Stimulated activated naive CD4-positive, alpha-beta T cell (primary cell): ENCODE measurements at places on chromosomes 12 and 14.

DNA sequence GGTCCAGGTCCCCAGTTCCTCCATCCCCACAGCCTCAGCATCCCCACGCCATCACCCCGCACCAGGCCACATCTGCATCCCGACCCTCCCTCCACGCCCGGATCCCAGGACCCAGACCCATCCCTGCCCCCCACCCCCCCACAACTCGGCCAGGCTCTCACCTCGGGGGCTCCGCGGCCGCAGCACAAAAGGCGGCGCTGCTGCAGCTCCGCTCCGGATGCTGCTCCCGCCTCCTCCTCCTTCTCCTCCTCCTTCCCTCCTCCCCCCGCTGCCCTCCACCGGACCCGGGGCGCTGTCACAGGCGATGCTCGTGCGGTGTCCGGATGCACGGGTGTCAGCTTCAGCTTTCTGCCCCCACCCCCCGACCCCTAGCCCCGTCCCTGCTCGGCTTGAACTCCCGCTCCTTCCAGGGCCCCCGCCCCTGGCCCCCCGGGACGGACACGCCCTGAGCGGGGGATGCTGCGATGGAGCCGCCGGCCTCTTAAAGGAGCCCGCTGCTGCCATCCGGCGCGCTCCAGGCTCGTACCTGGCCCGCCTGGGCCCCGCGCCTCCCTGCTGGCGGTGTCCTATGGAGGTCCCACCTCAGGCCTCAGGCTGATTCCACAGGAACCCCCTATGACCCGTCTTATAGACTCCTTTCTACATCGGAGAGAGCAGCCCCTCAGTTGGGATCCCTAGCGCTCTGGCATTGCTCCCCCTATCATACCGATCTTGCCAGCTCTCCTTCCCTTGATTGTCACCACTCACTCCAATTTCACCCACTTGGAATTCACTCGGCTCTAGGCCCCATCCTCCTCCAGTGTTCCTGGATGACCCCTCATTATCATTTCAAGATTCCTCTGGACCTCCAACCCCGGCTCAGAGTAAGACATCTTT lies at the start of gene MAP3K12:
Gene MAP3K12 (minus strand): TSS at position 193 of the 876 bp plus-strand sequence. CDS start 12,067 bp downstream, outside the sequence.
- DNase-seq: peak; percentile 66

- no peak for DNase-seq
These were observed 447.6 kb upstream of the CCDC196 start for GRCh38 chr14:66038618-66039017.

DNA sequence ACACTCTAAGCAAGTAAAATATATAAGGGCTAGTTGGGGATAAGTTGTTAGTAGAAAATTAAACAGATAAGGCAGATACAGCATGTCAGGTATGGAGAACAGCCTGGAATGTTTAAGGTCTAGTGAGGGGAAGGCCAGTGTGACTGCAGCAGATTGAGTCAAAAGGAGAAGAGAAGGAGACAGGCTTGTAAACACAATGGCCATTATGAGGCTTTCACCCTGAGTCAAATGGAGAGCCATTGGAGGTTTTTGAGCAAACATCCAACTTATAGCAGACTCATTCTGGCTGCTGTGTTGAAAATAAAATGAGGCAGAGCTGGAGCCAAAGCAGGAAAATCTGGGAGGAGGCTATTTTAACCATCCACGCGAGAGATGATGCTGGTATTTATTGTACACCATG lies 142.0 kb downstream of the DUSP6 start:
- no peak for DNase-seq

- no peak for DNase-seq
These were observed 7.8 kb downstream of the HIGD1C start for GRCh38 chr12:50960130-50960529.

- no peak for DNase-seq
These were observed 30.6 kb upstream of the KICS2 start for GRCh38 chr12:64252681-64253080.

- DNase-seq: no peak
These were observed 90.4 kb downstream of the CRACR2A start for GRCh38 chr12:3662521-3662921.

DNA sequence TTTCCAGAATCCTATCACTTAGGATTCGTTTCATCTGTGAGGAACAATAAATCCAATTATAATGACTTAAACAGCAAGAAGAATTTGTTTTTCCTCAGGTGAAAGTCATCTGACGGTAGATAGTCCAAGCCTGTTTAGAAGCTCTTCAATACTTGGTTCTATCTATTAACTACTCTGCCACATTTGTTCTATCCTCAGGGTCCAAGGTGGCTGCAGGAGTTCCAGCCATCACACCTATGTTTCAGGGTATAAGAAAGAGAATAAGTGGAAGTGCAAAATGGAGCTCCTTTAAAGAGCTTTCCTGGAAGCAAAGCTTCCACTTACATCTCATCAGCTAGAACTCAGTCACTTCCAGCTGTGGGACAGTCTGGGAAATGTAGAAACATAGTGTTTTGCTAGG lies 72.1 kb upstream of the CCDC60 start:
- DNase-seq: no peak

- no peak for DNase-seq
These were observed 3.3 kb downstream of the COL2A1 start for GRCh38 chr12:48000878-48001504.

GRCh38 chr12:1500095-1500801 lies 94.1 kb downstream of the FBXL14 start:
- no peak for DNase-seq

GRCh38 chr14:44170101-44170500 lies 337.0 kb downstream of the FSCB start:
- DNase-seq: no peak

- DNase-seq: no peak
These were observed 3.8 kb downstream of the AQP6 start for GRCh38 chr12:49976557-49976956.

GRCh38 chr12:65430006-65430405 lies 151.5 kb downstream of the MSRB3 start:
- no peak for DNase-seq

DNA sequence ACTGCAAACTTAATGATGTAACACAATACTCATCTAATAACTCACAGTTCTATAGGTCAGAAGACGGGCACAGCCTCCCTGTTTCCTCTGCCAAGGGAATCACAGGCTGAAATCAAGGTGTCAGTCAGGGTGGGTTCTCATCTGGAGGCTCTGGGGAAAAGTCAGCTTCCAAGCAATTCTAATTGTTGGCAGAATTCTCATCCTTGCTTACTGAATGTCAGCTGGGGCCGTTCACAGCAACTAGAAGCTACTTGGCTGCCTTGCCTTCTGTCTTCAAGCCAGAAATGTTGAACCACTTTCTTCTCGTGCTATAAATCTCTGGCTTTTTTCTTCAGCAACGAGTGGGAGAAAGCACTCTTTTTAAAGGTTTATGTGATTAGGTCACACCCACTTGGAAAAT lies 80.1 kb upstream of the PDZRN4 start:
- DNase-seq: no peak

- DNase-seq: no peak
These were observed 8.0 kb upstream of the CERS5 start for GRCh38 chr12:50174971-50175715.

DNA sequence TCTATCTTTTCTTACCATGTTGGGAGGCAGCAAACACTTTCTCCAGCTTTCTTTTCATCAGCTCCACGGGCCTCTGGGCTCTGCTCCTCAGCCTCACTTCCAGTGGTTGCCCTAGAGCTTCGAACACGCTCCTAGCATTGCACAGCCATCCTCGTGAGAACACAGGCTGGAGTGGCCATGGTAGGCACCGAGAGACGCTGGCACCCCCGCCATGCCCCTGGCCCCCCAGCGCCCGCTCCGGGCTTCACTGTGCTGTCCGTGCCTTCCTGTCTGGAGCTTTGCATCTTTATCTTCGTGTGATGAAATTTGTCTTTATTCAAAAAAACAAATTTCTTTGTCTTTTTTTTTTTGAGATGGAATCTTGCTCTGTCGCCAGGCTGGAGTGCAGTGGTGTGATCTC lies 352.2 kb downstream of the TMEM121 start:
- no peak for DNase-seq

GRCh38 chr12:65765436-65765813 lies 58.9 kb upstream of the HMGA2 start:
- DNase-seq: no peak

DNA sequence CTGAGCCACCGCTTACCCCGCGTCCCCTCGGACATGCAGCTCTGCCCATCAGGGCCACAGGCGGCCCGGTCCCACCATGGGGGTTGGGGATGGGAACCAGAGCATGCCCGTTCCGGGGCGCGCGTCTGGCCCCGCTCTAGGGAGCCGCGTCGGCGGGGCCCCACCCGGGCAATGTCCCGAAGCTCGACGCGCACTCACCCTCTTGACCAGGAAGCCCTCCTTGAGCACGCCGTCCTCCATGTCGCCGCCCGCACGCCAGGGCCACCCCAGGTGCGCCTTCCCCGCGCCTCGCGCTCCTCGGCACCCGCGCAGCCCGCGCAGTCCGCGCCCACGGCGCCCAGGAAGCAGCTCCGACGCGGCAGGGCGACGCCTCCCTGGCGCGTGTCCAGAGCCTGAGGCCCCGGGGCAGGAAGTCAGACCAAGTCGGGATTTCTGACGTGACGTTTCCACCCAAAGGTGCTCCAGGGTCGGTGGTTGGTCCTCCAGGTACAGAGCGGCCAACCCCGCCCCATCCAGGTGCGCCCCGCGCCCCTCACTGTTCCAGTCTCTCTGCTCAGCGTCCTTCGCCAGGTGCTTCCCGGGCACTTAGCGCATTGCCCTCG lies at the start of gene PLEK2:
Gene PLEK2 (minus strand): TSS at position 346 of the 602 bp plus-strand sequence. CDS start 106 bp downstream, at position 240.
- peak; percentile 62 for DNase-seq

DNA sequence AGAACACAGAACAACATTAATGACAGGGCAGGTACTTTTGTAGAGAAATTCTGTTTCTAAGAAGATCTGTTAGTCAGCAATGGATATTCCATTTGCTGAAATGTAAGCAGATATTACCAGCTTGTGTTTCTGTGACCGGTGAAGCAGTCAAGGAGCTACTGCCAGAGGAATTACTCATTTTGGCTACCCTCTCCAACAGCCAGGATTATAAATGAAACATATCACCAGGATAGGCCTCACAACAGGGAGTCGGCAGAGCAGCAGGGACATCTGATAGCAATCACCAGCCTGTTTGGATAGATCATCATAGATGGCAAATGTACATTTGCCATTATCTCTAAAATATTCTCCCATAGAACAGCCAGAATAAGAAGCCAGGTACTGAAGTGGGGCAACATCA lies 440.7 kb downstream of the KCNH5 start:
- DNase-seq: no peak

- no peak for DNase-seq
These were observed 25.6 kb downstream of the ATXN2 start for GRCh38 chr12:111573476-111573875.

DNA sequence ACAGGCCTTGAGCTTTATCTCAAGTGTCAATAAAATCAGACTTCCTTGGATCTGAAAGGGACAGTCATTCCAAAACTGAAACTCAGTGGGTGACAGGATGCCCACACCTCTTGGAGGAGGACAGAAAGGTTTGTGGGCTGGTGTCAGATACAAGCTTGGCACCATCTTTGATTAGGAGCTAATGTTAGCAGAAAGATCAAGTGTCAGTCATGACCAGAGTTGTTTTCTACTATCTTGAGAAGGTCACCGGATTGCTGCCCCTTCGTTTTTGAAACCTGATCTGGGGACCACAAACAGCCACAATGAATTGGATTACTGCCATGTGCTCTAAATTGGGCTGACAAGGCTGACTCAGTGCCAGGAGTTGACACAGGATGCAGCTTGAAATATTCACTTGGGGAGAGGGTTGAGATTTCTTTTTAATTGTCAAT lies 88.3 kb downstream of the OTOGL start:
- DNase-seq: no peak

DNA sequence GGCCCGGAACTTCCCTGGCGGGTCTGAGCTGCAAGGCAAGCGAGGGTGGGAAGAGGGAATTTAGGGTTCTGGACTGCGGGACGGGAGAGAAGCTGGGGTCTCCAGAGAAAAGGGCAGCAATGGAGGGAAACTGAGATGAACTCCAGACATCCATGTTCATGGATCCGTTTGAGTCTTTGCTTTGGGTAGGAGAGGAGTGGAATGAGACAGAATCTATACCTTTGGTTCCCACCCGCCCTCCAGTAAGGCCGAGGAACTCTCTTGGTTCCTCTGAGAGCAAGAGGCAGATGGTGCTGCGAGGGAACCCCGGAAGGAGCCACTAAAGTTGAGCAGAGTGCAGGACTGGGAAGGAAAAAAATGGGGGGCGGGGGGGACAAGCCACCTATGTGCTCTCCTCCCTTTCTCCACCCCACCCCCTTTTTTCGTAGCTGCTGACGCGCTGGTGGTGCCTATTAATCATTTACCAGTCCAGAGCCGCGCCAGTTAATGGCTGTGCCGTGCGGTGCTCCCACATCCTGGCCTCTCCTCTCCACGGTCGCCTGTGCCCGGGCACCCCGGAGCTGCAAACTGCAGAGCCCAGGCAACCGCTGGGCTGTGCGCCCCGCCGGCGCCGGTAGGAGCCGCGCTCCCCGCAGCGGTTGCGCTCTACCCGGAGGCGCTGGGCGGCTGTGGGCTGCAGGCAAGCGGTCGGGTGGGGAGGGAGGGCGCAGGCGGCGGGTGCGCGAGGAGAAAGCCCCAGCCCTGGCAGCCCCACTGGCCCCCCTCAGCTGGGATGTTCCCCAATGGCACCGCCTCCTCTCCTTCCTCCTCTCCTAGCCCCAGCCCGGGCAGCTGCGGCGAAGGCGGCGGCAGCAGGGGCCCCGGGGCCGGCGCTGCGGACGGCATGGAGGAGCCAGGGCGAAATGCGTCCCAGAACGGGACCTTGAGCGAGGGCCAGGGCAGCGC lies 1.2 kb downstream of the SSTR1 start:
- DNase-seq: no peak

- DNase-seq: no peak
These were observed 162.2 kb downstream of the ADGRD1 start for GRCh38 chr12:131115766-131116467.

- DNase-seq: no peak
These were observed 40.7 kb downstream of the NKX2-1 start for GRCh38 chr14:36479344-36479743.

DNA sequence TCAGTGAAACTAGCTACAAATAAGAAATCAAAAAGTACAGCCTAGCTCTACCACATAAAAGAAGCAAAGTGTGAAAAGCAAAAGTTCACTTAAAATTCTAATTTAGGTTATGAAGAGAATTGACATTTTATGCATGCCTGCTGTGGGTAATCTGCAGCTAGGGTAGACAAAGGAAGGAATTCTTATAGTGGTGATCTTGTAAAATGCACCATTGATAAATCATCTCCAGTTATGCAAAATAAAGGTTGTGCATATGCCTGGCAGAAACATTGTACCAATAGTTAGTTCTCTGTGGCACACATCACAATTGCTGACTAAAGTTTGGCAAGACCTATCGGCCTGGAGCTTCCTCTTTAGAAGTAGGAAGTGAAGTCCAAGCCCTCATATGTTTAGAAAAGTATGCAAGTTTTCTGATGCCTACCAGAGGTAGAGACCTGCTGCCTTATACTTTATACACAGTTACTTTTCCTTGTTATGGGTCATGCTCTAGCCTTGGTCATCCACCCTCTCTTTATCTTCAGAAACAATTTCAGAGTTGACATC lies 78.3 kb downstream of the TSHR start:
- DNase-seq: no peak

DNA sequence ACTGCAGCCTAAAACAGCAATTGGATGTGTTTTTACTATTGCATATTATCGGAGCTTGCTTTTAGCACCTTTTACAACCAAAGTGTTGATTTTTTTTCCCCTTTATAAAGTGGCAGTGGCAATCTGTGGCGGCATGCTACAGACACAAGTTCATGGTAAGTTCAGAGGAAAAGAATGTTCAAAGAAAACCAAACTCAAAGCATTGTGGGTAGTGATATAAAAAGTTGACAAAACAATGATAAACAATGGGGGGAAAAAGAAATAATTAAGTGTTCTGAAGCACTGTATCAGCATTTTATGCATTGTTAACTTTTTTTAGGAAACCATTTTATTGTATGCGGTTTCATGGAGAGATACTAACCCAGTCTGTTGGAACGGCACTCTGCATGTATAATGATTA lies 492.0 kb upstream of the SOX5 start:
- no peak for DNase-seq

GRCh38 chr12:3233797-3234196 lies 156.6 kb downstream of the TSPAN9 start:
- DNase-seq: no peak
